Smooth muscle cell of the brain vasculature (primary cell): ENCODE measurements at places on chromosomes 2 and 18.

DNA sequence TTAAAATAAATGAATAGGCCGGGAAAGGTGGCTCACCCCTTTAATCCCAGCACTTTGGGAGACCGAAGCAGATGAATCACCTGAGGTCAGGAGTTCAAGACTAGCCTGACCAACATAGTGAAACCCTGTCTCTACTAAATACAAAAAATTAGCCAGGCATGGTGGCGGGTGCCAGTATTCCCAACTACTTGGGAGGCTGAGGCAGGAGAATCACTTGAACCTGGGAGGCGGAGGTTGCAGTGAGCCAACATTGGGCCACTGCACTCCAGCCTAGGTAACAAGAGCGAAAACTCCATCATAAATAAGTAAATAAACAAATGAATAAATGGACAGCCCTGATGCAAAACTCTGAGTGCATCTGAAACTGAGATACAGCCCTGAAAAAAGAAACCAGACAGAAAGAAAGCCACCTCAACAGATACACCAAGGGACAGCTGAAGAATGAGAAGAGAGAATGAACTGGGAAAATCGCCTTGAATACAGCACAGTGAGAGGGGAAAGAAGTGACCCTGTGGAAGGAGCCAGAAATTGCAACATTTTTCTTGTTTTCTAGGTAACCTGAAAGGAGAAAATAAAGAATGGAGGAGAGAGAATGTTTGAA, 64.4 kb downstream of the TRABD2A start:
- DNase-seq = no peak

GRCh38 chr2:151043484-151043883, 218.2 kb downstream of the RBM43 start:
- DNase-seq = no peak

DNA sequence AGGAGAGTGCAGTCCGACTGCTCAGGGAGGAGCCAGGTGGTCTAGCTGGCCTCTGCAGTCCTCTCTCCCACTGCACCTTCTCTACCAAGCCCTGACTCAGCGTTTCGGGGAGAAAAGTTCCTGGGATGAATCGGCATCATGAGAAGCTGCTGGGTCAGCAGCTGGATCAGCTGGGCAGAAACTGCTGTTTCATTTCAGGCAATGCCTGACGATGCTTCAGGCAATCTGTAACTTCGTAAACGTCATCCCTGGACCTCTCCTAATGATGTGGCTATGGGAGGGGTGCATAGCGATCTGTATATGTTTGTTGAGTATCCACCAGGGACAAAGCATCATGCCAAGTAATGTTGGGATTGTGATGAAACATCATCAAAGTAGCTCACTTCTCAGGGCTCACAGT, 20.7 kb downstream of the LIPG start:
- no peak for DNase-seq

DNA sequence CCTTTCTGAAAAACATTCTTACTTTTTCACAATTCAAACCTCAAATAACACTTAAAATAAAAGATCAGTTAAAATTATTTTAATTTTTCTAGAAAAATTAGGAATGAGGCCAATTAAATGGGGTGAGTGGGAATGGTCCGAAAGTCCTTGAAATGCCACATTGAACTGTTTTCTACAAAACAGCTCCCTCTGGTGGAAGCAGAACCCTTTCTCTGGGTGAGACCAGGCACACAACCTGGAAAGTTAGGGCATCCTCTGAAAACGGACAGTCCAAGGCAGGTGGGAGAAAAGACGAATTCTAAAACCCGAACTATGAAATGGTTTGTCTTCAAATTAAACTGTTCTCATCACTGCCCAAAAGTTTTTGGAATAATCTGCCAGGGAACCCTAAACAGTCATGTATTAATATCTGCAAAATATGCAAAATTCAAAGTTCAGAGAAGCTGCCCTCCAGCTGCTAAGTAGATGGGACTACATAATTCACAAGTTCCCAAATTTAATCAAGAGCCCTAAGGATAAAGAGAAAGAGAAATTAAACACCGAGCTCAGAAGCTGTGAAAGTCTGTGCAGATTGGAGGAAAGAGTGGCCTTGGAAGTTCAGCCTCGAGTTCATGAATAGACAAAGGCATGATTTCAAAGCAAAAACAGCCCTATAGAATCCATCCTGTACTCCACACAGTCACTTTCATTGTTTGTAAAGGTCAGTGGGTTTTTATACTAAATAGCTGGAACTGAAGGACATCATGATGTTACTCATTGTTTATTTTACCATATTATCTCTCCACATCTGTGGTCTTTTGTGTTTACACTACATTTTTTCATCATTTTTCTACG, 108.3 kb downstream of the PIEZO2 start:
- DNase-seq = peak; percentile 36

DNA sequence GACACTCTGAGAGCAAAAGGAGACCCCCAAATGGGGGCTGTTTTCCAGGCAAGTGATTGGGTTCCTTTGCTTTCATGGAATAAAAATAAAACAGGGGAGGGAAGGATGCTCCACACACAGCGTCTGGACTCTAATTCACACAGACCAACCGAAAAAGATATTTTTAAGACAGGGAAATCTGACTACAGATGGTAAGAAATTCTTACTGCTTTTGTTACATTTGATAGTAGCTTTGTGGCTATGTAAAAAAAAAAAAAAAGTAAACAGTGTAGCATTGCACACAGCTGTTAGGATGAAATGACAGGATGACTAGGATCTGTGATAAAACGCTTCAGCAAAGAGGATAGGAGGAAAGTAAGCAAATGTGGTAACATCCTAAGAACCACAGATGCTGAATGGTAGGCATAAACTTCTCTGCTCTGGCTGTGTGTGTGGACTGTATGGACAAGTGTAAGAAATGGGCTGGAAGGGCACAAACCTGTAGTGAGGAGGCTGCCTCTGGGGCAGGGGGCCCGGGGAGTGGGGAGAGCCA, 207.6 kb downstream of the ANAPC1 start:
- no peak for DNase-seq

DNA sequence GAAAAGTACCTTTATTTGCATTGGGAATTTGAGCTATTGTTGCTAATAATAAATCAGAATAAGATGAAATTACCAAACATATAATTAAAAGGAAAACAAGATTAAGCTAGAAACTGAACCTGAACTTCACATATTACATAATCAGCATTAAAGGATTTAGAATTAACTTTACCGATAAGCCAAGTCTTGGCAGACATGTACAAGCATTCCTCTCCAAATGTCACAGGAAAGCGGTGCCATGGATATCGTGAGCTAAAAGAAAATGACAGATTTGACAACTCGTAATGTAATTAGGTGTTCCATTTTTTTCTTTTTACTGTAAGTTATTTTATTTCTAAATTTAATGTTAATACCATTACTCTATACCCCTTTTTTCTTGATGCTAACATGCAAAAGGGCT, 55.1 kb upstream of the CD302 start:
- DNase-seq = no peak

DNA sequence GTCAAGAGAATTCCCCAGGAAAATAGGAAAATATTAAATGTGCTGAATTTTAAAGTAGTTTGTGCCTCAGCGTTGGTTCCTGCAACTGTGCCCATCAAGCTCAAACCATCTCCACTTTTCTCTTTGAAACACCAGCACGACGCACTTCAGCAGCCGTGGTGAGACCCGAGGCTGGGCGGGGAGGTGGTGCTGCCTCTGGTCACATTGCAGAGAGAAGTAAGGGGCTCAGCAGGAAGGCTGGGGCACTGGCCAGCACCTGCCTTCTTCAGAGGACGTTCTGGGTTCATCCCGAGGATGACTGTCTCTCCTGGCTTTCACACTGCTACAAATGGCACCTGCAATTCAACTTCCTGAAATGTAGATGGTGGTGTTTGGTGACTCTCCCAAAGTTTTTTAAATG, 323.7 kb upstream of the SALL3 start:
- no peak for DNase-seq

GRCh38 chr2:207088839-207089238, 76.9 kb downstream of the KLF7 start:
- DNase-seq = no peak

GRCh38 chr2:218368621-218369153, 12.0 kb downstream of the CATIP start:
- DNase-seq = no peak

- DNase-seq = no peak
Measured at GRCh38 chr2:201984800-201985525, 48.7 kb upstream of the FZD7 start.

- DNase-seq = no peak
Measured at GRCh38 chr2:147872967-147873366, 28.1 kb downstream of the ACVR2A start.

DNA sequence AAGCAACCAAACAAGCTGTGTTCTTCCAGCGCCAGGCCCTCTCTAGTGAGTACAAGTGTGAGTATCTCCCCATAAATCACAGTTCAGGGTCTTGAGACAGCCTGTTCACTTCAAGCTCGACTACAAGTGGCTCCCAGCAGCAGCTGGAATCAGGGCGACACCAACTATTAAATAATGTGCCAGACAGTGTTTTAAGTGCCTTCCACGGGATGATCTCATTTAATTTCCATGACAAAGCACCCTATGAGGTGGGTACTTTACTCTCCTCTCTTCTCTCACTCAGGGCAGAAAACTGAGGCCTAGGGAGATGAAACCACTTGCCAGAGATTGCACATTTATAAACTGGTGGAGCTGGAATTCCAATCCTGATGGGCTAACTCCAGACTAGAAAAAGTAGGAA, 2.6 kb upstream of the FAM136A start:
- DNase-seq = no peak

- no peak for DNase-seq
Measured at GRCh38 chr2:60796573-60797509, 40.8 kb downstream of the PAPOLG start.

DNA sequence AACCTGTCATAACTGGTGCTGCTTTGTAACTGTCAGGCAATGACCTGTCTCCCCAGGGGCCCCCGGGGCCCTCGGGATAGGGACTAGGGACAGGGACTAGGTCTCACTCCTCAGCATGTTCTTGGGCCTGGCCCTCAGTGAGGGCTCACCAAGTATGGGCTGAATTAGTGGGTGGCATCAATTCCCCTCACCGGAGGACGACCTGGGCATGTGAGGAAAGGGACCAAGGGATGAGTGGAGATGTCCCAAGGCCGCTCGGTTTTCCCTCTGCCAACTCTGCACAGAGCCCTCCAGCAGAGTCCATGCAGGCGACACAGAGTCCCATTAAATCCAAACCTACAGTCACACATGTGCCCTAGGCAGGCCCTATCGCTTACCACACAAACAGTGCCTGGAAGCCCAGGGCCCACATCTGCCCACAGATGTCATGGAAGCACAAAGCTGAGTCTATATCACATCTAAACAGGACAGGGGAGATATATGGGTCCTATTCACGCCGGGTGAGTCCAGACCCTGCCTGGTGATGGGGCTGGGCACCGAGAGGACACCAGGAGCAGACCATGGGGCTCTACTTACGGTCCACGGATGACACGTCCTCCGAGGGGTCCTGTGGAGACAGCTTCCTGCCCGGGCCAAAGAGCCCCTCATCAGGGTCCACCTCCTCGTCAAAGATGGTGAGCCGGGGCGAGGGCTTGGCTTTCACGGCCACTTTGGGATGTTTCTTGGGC, 26.6 kb downstream of the HS1BP3 start:
- no peak for DNase-seq

DNA sequence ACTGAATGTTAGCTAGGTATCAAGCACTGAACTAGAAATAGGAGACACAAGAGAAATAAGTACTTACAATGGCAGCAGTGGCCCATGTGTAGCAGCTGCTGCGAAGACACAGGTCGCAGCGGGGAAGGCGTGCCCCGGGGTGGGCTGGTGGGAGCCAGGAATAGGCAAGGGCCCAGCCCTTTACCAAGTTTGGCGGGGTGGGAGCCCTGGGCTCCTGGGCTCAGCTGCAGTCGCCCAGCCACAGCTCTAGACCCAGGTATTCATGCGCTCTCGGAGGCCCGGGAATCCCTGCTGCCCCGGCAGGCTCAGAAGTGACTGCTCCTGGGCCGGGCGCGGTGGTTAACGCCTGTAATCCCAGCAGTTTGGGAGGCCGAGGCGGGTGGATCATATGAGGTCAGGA, 1287.3 kb downstream of the CNTNAP5 start:
- no peak for DNase-seq
